H54 (cell line): ENCODE measurements at places on chromosomes 13 and 19.

- no peak for DNase-seq
Observed at GRCh38 chr19:46205183-46205984, 24.2 kb upstream of the IGFL1 start.

- DNase-seq, result no peak
Observed at GRCh38 chr19:1465191-1466016, 13.6 kb downstream of the C19orf25 start.

DNA sequence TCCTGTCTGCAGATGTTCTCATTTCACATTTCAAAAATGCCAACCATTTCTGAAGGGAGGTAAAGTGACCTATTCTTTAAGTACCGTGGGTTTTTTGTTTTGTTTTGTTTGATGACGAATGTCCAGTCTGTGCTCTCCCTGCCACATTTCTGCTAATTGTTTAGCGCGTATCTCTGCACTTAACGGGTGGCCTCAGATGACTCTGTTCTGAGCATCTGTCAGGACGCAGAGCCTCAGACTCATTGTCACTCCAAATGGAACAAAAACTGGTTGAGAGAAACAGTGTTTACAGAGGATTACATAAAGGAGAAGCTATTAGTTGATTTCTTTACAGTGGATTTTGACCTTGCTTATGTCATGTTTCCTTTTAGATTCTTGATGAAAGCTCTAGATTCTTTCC lies 23.7 kb downstream of the TPP2 start:
- DNase-seq, result no peak

DNA sequence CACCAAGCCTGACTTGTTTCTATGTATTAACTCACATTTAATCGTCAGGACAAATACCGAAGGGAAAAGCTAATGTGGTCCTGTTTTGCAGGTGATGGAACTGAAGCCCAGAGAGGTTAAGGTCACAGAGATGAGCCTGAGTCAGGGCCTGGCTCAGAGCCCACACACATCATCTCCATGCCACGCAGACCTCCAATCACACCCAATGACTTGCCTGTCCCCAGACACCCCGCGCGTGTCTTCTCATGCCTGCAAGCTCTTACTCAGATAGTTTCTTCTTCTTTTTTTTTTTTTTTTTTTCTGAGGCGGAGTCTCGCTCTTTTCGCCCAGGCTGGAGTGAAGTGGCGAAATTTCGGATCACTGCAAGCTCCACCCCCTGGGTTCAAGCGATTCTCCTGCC lies 16.4 kb downstream of the SIX5 start:
- no peak for DNase-seq

- DNase-seq, result no peak
Observed at GRCh38 chr13:23750383-23751121, 138.6 kb downstream of the MIPEP start.

GRCh38 chr13:30997697-30998096 lies 65.2 kb downstream of the TEX26 start:
- DNase-seq, result no peak

GRCh38 chr13:40406405-40407120 lies 259.9 kb downstream of the FOXO1 start:
- DNase-seq, result no peak

DNA sequence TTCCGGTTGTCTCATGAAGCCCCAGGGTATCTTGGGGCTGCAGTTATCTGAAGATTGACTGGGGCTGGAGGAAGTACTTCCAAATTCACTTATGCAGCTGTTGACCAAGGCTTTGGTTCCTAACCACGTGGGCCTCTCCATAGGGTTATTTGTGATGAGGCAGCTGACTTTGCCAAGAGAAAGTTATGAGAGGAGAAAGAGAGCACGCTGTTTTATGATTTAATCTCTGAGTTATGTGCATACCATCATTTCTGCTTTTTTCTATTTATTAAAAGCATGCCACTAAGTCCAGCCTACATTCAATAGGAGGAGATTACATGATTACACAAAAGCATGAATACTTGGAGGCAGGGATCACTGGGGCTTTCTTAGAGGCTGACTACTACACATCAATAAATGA lies 215.5 kb downstream of the NHLRC3 start:
- DNase-seq, result no peak

DNA sequence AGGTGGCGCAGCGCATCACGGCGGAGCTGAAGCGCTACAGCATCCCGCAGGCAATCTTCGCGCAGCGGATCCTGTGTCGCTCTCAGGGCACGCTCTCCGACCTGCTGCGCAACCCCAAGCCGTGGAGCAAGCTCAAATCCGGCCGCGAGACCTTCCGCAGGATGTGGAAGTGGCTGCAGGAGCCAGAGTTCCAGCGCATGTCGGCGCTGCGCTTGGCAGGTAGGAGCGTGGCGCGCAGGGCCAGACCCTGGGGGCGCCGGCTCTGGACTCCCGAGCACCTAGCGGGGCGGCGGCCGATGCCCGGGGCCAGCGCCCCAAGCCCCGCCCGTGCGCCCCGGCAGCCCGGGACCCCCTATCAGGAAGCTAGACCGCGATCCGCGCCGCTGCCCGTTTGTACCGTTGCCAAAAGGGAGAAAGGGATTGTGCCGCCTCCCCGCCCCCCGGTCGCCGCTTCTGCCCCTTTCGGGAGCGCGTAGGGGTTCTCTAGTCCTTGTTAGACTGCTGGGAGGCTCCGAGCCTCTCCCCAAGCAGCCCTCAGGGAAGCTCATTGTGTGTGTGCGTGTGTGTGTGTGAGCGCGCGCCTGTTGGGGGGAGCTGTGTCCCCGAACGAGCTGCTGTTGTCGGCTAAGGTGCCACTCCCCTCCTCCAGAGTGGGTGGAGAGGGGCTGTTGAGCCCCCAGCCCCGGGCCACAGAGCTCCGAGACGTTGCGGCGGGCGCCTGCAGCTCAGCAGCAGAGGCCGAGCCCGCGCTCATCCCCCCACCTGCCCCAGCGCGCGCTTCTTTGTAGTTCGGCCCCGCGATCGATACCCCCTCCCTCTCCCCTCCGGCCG lies 1.5 kb downstream of the ONECUT3 start:
- DNase-seq, result no peak

GRCh38 chr13:52669677-52670076 lies 17.0 kb downstream of the SUGT1 start:
- no peak for DNase-seq

- DNase-seq, result no peak
Observed at GRCh38 chr13:53073711-53074110, 45.1 kb downstream of the OLFM4 start.

GRCh38 chr13:82002710-82003109 lies 1661.8 kb upstream of the SPRY2 start:
- no peak for DNase-seq

DNA sequence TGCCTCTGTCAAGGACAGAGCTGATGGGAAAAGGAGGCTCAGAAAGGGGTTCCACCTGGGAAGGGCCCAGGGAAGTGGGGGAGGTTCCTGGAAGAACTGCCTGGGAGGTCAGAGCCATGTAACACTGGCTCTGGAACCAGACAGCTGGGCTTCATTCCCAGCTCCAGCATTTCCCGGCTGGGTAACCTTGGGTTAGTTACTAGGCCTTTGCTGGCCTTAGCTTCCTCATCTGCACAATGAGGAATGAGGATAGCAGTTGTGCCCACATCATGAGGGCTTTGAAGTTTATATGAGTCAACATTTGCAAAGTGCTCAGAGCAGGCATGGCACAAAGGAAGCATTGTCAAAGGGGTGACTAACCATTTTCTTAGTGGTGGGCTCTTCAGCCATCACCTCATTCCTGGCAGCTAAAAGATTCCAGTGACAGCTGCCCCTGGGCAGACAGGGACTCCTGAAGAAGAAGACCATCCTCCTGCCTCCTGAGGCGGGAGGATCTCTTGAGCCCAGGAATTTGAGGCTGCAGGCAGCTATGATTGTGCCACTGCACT lies 1.7 kb upstream of the DNAJB1 start:
- DNase-seq, result peak; percentile 83

- DNase-seq, result no peak
Observed at GRCh38 chr13:88685459-88685858, 1014.3 kb downstream of the SLITRK5 start.

DNA sequence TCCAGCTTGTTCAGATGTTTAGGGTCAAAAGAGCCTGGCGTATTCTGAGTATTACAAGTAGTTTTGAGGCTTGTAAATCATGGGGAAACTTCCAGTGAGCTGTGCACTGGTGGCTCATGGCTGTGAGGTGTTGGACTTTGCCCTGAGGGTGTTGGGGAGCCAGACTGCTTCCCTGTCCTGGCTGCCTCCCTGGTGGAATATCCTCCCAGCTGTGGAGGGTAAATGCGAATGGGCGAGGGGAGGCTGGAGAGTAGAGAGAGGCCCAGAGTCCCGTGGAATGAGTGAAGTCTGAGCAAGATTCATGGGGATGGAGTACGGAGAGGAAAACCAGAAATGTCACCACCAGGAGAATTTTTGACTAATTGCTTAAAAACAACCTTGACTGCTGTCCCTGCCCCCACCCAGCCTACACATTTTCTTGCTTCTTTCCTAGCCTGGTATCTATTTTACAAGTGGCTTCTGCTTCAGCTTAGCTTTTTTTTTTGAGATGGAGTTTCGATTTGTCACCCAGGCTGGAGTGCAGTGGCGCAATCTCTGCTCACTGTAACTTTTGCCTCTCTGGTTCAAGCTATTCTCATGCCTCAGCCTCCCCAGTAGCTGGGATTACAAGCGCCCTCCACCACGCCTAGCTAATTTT lies 3.7 kb downstream of the SNRPA start:
- DNase-seq, result no peak

DNA sequence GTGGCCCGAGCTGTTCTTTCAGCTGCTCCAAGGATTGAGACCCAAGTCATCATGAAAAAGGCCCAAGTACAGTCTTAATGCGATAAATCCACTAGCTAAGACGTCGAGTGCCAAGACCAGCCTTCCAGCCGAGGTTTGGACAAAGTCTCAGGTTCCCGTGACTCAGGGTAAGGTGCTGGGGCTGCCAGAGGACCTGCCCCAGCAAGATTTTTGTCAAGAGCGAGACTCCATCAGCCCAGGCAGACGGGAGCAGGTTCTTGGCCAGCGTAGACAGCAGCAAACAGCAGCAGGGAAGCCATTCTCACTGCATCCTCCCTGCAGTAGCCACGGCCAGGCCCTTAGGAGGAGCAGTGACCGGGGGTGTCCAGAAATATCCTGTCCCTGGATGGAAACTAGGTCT lies 3.4 kb downstream of the FEM1A start:
- no peak for DNase-seq

- DNase-seq, result no peak
Observed at GRCh38 chr13:99040536-99041131, 62.8 kb upstream of the DOCK9 start.
